ENCODE measurements at places on chromosomes 5 and 9.

DNA sequence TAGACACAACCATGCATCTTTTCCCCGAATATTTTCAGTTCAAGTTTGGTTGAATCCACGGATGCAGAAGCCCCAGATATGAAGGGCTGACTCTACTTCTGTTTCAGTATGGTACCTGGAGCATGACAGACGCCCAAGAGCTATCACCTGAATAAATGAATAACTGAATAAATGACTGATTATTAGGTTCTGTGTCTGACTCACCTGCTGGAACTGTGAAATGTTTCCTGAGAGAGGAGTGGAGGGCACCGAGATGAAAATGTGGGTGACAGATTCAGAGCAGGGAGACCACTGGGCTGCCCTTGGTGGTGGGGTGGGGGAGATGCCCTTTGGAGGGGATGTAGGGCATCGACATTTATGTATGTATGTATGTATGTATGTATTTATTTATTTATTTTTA lies 13.2 kb downstream of the FRMPD1 start:
- no peak for DNase-seq

- no peak for DNase-seq
Observed at GRCh38 chr5:136060963-136061362, 32.2 kb downstream of the TGFBI start.

- no peak for DNase-seq
Observed at GRCh38 chr5:33068786-33069185, 357.7 kb downstream of the NPR3 start.

GRCh38 chr9:126664900-126665643 lies 51.3 kb downstream of the LMX1B start:
- DNase-seq: no peak

DNA sequence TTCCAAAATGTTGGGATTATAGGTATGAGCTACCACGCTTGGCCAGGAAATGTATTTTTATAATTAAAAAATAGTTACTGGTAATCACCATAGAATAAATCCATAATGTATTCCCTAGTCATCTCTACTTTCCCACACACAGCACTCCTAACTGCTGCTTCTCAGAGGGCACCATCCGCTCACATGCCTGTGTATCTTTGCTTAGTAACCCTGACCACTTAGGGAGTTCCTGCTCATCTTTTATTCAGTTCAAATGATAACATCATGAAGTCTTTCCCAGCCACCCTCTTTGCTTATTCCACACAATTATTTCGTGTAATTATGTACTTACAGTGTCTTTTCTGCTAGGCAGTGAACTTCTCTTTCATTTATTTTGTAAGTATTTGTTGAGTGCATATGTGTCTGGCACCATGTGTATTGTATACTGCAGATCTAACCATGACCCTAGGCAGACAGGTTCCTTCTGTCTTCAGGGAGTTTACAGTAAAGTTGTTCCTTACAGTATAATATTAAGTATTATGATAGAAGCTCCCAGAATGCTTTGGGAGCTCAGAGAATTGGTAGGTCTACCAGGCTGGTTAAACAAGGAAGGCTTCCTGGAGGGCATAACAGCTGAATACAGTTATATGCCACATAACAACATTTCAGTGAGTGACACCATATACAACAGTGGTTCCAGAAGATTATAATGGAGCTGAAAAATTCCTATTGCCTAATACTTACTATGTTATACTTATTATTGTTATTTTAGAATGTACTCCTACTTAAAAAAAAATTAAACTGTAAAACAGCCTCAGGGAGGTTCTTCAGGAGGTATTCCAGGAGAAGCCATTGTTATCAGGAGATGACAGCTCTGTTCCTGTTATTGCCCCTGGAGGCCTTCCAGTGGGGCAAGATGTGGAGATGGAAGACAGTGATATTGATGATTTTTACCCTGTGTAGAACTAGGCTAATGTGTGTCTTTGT lies 39.2 kb downstream of the DCAF10 start:
- DNase-seq: no peak

DNA sequence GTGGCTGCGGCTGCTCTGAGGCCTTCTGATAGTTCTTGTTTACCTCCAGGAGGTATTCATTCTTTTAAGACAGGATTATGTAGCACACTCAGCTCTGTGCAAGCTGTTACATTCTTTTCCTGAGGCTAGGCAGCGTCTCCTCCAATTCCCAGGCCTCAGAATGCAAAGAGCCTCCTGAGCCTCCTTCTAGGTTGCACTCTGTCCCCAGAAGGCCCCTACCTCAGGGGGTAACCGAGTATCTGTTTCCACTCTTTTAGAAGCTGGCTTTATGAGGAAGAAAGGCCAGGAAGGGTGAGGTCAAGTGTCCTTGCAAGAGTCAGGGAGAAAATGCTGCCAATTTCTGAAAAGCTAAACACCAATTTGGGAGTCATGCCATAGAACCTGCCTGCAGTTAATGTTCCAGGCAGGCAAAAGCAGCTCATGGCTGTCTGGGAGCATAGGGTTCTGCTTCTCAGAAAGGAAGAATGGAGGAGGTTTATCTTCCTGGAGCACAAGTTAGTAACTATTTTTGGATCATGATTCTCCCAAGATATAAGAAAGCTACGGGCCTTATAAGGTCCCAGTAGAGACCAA lies 178.9 kb downstream of the SEMA6A start:
- no peak for DNase-seq

- DNase-seq: no peak
Observed at GRCh38 chr9:86168256-86168655, 68.9 kb upstream of the GOLM1 start.

DNA sequence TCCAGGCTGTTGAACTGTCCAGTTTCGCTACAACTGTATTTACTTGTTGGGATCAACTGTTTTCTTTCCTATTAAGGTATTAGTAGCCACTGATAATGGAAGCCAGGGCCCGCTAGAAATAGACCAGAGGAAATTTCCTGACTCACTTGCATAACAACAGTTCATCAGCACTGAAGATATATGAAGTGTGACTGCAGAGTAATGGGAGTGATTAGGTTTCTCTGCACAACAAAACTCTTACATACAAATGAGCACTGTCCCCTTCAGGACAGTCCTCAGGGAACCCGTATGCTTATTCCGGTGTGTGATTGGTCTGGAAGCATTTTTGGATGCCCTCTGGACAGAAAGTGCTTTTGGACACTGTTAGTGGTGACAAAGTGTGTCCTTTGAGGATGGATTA lies 55.3 kb downstream of the LIX1 start:
- no peak for DNase-seq

DNA sequence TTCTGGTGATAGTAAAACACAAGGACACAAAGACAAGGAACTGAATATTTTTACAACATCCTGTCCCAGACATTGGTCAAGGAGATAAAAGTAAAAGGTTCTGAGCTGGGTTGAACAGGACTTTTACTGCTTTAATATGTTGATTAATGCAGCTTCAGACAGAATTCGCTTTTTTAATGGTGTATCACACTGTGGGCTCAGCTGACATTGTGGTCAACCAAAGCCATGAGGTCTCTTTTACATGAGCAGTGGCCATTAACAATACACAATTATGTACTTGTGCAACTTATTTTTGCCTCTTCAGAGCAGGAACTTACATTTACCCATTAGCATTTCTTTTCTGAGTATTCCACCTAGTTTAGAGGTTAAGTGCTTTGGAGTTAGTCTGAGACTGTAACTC lies 22.8 kb upstream of the ERBIN start:
- DNase-seq: no peak

DNA sequence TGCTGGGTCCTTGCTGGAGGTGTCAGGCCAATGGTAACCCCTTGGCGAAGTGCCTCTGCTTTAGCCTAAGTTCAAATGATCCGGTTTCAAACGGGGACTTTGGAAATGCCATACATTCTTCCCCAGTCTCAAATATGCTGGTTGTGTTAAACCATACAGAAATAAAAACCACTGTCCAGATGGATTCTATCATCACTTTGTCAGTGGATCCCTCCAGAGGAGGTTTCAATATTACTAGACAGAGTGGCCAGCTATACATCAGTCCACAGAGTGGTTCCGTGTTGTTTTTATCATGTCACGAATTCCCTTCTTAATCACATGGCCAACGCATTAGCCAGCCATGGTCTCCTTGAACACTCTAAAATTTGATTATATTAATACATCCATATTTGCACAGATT lies 7.3 kb upstream of the RANBP17 start:
- DNase-seq: no peak

GRCh38 chr9:111661150-111661801 lies at the start of gene GNG10:
Gene GNG10 (plus strand): TSS chr9:111661605. CDS start chr9:111661635, 30 bp downstream.
- peak; percentile 51 for DNase-seq

GRCh38 chr9:108441251-108441650 lies 414.5 kb downstream of the ACTL7B start:
- no peak for DNase-seq

- no peak for DNase-seq
Observed at GRCh38 chr9:99416007-99416406, 193.9 kb downstream of the SEC61B start.

DNA sequence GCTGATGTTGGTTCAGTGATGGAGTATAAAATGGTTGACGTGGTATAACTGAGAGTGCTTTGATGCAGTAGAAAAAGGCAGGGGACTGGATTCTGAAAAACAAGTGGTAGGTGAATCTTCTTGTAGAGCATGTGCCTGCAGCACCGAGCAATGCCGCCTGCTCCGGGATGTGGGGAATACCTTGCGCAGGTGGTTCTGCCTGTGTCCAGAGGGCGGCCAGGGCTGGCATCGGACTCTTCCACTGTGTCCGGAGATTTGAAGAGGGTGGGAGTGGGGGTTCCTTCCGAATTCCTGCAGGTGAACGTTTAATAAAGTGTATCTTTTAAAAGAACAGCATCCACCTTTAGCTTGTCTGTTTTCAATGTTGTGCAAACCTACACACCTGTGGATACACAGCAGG lies 238.0 kb downstream of the FANCC start:
- no peak for DNase-seq

- no peak for DNase-seq
Observed at GRCh38 chr5:77852514-77853352, 76.6 kb upstream of the TBCA start.

- no peak for DNase-seq
Observed at GRCh38 chr9:68744426-68744825, 39.4 kb downstream of the PIP5K1B start.

DNA sequence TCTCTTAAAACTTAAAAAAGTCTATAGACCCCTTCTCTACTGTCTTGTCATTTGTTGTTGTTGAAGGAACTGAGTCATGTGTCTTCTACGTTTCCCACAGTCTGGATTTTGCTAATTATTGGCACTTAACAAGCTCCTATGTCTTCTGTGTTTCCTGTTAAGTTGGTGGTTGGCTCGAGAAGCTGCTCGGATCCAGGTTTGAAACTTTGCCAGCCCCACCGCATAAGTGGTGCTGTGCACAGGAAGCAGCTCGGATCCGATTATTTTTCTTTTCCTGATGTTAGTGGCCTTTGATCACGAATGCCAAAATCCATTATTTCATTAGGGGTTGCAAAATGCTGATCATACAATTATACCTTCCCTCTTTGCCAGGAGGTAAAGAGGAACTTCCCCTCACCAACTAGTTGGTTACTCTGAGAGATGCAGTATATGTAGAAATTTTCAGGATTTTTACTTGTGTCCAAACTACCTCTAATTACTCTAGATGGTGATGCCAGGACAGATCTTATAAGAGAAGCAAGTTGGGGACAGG lies 186.5 kb downstream of the NSG2 start:
- DNase-seq: no peak

DNA sequence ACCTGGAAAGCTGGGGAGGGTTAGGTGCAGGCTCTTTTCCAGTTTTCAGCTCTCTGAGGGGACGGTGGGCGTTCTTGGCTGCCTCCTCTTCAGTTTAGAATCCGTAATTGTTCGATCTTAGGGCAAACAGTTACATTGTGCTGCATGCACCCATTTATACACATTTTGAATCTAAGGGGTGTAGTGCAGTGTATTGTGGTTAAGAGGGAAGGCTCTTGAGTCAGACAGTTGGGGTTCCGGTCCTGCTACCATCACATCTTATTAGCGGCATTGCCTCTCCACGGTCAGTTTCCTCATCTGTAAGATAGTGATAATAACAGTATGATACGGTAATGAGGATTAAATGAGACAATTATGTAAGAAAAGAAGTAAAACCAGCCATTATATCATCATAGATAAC lies 625 bp downstream of the EXOSC2 start:
- no peak for DNase-seq

DNA sequence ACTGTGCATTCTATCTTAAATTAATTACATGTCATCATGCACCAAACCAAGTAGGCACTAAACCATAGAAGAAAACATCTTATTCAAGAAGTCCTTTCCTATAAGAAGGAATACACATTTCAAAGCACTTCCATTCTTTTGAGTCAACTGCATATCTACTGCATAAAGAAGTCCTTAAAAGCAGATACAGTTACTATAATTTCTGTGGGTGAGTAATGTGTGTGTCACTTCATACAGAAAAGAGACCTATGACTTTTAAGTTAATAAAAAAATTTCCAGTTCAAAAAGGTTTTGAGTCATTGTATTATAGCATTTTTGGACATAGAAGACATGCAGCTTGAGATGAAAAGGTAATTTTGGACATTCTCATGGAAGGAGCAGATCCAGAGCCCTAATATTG lies 125.0 kb downstream of the DTWD2 start:
- no peak for DNase-seq

GRCh38 chr9:11431490-11431889 lies 818.7 kb upstream of the PTPRD start:
- DNase-seq: no peak

GRCh38 chr5:61464512-61464911 lies 132.5 kb downstream of the ZSWIM6 start:
- DNase-seq: no peak

GRCh38 chr5:132687995-132688394 lies 14.2 kb downstream of the IL4 start:
- DNase-seq: no peak

DNA sequence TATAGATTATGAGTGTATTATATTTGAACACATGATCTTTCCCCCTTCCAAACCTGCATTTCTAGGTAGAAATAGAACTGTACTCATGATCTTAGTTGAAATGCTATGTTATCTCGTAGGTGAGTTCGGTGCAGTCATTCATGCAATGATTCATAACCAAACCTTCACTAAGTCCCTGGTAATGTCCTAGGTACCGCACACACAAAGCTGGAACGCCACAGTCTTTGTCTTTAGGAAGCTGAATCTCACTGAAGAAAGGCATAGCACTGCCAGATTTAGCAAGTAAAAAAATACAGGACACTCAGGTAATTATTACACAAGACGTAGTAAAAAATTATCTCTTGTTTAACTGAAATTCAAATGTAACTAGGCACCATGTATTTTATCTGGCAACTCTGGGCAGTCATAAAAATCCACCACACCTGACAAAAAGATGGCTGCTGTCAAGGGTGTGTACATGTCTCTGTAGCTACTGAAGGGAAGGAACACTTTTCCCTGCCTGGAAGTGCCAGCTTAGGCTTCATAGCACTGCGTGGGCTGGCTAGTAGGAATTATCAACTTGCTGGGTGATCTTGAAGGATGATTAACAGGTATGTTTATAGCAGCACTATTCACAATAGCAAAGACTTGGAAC lies 28.0 kb upstream of the TXN start:
- no peak for DNase-seq

DNA sequence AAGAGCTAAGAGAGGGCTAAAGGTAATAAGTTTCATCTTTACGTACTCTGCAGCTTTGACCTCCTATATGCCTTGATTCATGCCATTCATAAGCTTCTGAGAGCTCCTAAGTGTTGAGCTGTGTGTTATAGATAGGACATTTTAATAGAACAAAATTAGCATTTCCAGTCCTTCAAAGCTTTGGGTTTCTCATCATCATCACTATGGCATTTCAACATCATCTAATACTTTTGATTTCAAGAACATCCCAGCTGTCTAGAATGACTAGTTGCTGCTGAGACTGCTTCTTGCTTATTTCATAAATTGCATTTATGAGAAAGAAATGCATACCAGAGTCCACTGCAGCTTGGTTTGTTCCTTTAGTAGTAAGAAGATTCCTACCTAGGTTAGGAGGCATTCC lies 201.7 kb downstream of the SGCD start:
- DNase-seq: no peak

GRCh38 chr9:38685535-38685934 lies 34.4 kb downstream of the FAM240B start:
- no peak for DNase-seq

Measured in effector memory CD4-positive, alpha-beta T cell (primary cell).